Liver (tissue), 10 donors: ENCODE measurements at places on chromosomes 2 and 18. TPM values are rescaled to one million over a fixed set of nuclear protein-coding genes. Genes with fewer than 3 reads are reported as not detected.

GRCh38 chr2:78202986-78203670 is 681.0 kb upstream of the LRRTM4 start:
- no peak for DNase-seq

- no peak for DNase-seq
Observed at GRCh38 chr2:98561902-98562695, 46.2 kb downstream of the COA5 start.

Gene EFHD1
- total RNA-seq, result 3.3 TPM

Gene FAM228A
- total RNA-seq, result 0.17 TPM

Gene TUBA4B
- total RNA-seq, result 0.08 TPM
